ENCODE measurements at places on chromosomes 11 and 22.

GRCh38 chr11:133898770-133899115, 53.4 kb upstream of the SPATA19 start:
- no peak for DNase-seq

GRCh38 chr11:18721561-18722292, 4.3 kb downstream of the IGSF22 start:
- DNase-seq, result peak; percentile 66

- no peak for DNase-seq
Observed at GRCh38 chr11:11843211-11843621, 1.4 kb downstream of the USP47 start.

GRCh38 chr11:8831861-8832260, 79.1 kb upstream of the AKIP1 start:
- no peak for DNase-seq

GRCh38 chr22:43376765-43377547, 33.8 kb upstream of the SCUBE1 start:
- no peak for DNase-seq

DNA sequence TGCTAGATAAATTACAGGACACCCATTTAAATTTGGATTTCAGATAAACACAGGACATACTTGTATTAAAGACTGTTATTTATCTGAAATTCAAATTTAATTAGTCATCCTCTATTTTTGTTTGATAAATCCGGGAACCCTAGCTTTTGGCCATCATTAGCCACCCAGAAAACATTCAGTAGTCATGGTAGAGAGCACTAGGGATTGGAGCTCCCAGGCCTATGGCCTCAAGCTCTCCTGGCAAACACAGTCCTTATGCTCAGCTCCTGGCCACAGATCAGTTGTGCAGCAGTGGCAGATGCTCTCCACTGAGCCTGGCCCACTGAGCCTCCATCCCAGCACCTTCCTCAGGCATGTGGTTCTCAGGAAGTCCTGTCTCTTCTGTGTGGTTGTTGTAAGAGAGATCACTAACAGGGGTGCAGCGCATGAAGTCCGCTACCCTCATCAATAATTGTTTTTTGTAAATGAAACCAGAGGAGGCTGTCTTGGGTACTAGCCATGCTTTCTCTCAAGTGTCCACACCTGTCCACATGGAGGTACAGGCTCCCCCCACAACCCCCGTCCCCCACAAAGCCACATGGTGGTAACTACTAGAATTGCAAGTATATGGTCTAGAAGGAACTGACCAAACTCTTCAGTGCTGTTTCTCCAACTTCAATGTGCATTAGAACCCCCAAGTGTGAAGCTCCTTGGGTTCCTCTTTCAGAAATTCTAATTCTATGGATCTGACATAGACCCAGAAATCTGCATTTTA, 1.1 kb upstream of the IRAG1 start:
- DNase-seq, result no peak

DNA sequence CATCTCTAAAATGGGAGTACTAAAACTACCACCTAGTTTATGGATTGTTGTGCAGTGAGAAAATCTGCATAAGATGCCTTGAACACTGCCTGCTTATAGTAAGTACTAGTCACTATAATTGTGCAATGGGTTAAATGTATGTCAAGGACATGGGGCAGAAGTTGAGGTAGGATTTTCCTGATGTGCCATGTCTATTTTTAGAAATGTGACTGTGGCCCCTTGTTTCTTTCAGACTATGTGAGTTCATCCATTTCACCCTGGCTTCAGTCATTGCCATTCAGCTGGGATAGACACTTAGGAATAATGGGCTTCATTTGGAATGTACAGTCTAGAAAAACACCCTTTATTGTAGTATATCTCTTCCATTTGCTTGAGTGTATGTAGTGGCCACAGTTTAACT, 51.4 kb downstream of the BDNF start:
- DNase-seq, result no peak

DNA sequence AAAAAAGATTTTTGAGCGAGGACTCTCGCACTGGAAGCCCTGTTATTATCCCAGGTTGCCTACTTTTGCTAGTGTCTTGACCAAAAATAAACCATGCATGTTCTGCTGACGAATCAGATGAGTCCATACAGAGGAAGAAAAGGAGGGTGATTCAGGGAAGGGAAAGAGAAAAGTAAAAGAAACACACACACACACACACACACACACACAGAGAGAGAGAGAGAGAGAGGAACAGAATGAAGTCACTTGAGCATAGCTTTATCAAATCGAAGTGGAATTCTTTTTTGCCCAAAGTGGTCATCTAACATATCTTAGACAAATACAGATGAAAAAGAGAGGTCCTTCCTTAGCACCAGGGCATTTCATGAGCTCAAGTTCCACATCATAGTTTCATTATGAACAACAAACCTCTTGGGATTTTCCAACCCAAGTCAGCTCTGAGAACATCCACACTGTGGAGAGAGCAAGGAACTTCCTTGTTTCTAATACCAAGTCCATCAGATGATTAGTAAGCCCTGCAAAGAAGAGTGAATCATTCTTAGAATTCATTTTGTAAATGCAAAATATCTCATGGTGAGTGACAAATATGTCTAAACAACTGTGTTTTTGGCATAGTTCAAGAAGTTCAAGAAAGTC, 7.7 kb upstream of the MMP12 start:
- no peak for DNase-seq

- peak; percentile 82 for DNase-seq
Observed at GRCh38 chr22:50627642-50628542, at the start of gene ARSA. ARSA (minus strand) TSS chr22:50628152; CDS start chr22:50627779, 373 bp downstream.

GRCh38 chr22:20153945-20154344, 3.1 kb upstream of the CCDC188 start:
- DNase-seq, result no peak

- DNase-seq, result peak; percentile 31
Observed at GRCh38 chr11:119590651-119591351, 138.2 kb downstream of the NECTIN1 start.

- no peak for DNase-seq
Observed at GRCh38 chr22:31952094-31952401, 7.7 kb downstream of the YWHAH start.

GRCh38 chr11:107563702-107564101, 1.8 kb downstream of the ALKBH8 start:
- DNase-seq, result no peak

DNA sequence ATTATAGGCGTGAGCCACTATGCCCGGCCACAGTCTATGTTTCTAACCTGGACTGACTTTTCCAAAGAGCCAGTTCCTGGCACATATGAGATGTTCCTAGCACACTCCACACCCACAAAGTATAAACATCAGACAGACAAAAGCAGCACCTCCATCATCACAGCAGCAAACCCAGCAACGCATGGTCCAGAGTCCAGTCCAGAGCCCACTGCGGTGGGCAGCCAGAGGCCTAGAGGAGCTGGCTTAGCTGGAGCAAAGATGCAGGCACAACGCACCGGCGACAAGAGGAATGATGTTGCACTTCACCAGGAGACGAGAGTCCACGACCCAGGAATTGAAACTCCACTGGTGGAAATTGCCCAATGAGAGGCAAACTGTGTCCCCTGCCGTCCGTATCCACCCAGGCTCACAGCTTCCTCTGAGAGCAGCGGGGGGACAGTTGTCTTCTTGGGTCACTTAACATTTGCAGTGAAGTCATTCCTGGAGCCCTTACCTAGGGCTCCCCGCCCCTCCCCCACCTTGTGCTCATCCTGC, 36.6 kb downstream of the RPS6KA4 start:
- no peak for DNase-seq

DNA sequence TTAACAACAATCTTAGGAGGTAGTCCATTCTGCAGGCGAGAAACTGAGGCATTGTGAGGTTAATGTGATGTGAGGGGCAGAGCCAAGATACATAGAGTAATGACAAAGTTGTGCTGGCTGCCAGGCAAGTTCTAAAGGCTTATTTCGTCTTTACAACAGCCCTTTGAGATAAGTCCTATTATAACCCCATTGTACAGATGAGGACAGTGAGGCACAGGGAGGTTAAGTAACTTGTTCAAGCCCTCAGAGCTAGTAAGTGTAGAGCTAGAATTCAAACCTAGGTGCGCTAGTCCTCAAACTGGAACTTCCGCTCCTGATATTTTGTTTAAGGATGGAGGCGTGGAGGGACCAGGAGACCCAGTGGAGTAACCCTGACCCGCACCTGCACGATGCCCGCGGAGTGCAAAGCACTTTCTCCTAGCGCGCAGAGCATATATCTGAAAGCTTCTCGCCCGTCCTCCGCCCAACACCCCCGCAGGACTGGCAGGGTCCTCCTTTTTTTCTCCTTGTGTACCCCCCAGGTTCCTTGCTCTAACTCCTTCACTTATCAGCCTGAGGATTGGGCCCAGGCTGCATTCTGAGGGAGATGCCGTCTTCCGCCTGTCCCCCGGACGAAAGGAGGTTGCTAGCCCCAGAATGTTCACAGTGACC, 4.9 kb upstream of the FLI1 start:
- DNase-seq, result no peak

DNA sequence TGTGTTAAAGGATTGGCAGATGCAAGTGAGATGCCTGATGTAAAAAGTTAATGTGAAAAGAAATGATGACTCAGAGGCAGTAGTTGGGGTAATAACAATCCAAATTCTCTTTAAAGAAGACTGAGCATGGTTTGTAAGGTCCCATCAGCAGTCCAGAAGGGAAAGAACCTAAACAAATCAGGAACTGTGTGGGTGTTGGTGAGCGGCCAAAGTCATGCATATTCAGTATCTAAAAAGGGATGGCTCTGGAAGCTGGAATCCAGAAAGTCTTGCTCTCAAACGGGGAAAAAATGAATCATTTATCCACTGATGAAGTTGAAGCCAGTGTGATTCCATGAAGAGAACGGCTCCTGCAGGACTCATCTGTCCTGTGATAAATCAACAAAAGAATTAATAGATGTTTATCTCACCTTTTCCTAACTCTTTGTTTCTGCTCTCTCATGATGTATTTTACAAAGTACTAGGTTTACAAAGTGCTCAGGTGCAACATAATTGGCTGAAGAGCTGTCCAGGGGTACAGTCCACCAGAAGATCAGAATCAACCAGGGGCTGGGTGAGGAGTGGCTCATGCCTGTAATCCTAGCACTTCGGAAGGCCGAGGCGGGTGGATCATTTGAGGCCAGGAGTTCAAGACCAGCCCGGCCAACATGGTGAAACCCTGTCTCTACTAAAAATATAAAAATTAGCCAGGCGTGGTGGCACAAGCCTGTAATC, 20.5 kb upstream of the SORL1-AS1 start:
- no peak for DNase-seq

DNA sequence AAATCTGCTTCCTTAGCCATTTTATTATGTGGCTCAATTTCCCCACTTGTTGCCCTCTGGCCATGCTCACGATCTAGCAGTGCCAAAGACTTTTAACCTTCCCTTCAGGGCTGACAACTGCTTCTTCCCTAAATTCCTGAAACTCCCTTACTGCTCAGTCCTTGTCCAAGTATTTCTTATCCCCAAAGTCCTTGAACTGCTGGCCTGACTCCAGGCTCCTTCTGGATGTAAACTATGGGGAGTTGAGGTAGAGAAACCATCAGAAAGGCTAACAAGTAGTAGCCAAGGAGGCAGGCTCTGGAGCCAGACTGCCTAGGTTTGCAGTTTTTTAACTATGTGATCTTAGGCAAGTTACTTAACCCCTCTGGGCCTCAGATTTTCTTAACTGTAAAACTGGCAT, 258.7 kb upstream of the CCDC90B start:
- no peak for DNase-seq

GRCh38 chr22:50630376-50630775, 2.4 kb upstream of the ARSA start:
- DNase-seq, result no peak

- DNase-seq, result no peak
Observed at GRCh38 chr11:34136420-34136819, 31.0 kb downstream of the NAT10 start.

- no peak for DNase-seq
Observed at GRCh38 chr11:128428935-128429334, 158.4 kb downstream of the ETS1 start.

DNA sequence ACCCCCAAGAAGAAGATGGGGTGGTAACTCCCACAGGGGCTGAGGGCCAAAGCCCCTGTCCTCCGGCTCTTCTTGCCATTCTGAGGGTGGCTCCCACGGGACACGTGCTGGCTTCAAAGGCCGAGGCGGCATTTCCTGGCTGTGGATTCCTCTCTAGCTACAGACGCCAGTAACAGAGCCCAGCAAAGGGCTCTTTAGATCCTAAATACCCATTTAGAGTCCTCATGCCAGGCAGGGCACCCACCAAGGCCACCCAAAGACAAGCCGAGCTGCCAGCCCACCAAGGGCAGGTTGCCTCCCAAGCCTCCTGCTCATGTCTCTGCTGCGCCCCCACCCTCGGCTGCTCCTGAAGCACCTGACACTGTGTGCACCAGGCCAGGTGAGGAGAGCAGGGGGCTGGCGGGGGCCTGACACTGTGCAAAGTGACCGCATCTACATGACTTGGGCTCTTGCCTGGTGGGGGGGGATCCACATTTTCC, 5.7 kb downstream of the LRFN4 start:
- DNase-seq, result no peak

DNA sequence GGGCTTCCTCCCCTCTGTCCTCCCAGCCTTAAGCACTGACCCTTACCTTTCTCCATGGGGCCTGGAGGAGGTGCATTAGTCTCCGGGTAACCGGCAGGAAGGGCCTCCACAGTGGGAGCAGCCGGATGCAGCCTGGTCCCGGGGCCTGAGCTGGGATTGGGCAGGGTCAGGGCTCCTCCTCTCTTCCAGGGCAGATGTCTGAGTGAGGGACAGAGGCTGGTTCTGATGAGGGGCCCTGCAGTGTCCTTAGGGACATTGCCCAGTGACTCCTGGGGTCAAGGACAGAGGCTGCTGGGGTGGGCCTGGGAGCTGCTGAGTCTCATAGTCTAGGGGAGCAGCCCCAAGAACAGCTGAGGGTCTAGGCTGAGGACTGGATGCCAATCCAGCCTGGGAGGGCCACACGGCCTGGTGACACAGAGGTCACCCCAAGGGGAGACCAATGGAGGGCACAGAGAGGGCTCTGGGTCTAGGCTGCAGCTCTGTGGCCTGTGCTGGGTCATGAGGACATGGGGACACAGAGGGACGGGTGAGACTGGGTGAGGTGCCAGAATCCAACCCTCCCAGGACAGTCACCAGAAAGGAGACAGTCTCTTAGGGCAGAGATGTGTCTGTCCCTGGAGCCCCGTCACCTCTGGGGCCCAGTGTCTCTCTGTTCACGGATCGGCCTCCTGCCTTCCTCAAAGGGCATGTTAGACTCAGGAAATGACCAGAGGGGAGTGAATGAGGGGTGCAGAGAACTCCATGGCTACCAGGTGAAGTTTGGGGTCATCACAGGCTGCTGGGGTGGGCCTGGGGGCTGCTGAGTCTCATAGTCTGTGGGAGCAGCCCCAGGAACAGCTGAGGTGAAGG, 6.5 kb downstream of the IGLL5 start:
- no peak for DNase-seq

DNA sequence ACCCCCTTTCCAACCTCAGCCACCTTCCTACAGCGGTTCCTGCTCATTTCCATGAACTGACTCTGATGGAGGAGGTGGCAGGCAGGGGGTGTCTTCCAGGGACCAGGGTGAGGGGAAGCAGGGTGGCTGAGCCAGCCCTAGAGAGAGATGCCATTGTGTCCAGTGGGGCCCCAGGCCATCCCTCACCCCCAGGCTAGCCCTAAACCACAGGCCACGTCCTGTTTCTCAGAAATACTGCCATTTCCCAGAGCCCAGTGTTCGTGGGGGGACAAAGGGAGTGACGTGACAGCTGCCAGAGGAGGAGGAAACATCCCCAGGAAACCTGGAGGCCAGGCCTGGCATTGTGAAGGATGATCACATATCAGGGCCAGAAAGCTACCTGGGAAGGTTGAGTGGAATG, 39.5 kb downstream of the CHRDL2 start:
- no peak for DNase-seq

Measured in neuronal stem cell (in vitro differentiated cells).